SW 1271 (cell line): ENCODE measurements at places on chromosomes 4 and X.

GRCh38 chr4:169201222-169202144, 69.3 kb downstream of the SH3RF1 start:
- no peak for DNase-seq

- no peak for DNase-seq
These were observed 21.6 kb downstream of the NYX start for GRCh38 chrX:41468647-41469323.

DNA sequence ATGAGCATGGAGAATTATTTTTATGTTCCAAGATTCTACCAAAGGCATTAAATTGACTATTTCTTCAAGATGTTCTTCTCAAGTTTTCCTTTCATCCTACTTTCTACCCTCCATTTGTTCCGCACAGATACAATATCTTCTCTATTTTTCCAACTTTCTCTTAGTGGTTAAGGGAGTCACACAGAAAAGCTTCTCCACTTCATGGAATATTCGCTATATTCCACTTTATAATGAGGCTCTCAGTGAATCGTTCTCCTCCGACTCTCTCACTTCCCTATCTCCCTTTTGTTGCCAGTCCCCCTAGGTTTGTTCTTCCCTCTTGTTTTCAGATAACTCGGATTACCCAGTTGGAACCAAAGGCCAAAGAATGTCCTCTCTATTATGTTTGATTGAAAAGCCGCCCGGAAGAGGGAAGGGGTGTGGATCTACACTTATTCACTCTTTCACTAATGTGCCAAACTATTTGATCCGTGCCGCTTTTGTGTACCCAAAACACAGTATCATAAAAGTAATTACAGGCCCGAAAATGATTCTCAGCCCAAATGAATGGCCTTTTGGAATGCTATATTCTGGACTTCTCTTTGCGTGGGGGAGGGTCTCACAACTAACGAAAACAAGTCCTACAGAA, 1.2 kb downstream of the SH3D19 start:
- no peak for DNase-seq

- no peak for DNase-seq
These were observed 67.9 kb upstream of the STK26 start for GRCh38 chrX:131955099-131955777.

DNA sequence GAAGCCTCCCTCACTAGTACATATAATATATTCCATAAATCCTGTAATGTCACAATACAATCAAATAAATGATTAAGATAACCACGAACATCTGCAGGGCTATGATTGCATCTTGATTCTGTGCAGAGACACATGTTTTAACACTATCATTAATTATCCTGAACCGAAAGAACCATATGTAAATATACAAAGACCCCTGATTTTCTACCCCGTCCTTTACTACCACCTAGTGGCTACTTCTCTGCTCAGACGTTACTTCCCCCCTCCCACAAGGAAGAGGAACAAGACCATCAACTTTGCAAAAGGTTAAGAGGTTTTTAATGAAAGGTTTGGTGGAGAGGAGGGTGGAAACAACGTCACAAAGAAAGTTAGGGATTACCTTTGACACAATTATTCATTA, 134.0 kb downstream of the COL4A6 start:
- DNase-seq: no peak

- DNase-seq: no peak
These were observed 20.1 kb upstream of the MSANTD1 start for GRCh38 chr4:3228881-3229280.

- no peak for DNase-seq
These were observed 32.2 kb upstream of the SLIT2 start for GRCh38 chr4:20219521-20219920.

- no peak for DNase-seq
These were observed 69.8 kb downstream of the TMEM131L start for GRCh38 chr4:153535772-153536513.

- DNase-seq: no peak
These were observed 767.3 kb upstream of the TENM3 start for GRCh38 chr4:181475781-181476507.

GRCh38 chr4:115054836-115055235, 58.6 kb downstream of the NDST4 start:
- no peak for DNase-seq

- no peak for DNase-seq
These were observed 102.1 kb downstream of the ANOS1 start for GRCh38 chrX:8629871-8630270.

GRCh38 chr4:183867247-183867646, 37.9 kb upstream of the STOX2 start:
- DNase-seq: no peak

DNA sequence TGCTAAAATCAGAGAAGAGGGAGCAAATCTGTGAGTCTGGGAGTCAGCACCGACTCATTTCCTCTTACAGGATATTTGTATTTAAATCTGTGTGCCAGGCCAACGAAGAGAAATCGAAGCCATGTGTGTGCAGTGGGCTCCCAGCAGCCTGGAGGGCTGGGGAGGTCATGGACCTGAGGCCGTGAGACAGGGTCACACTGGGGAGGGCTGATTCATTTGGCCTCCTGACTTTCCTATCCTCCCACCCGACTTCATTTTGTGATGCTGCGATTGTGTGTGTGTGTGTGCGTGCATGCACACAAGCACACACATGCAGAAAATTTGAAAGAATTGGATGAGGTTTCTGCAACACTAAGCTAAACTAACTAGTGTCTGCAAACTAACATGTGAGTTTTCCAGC, 48.7 kb upstream of the STX18 start:
- DNase-seq: no peak

DNA sequence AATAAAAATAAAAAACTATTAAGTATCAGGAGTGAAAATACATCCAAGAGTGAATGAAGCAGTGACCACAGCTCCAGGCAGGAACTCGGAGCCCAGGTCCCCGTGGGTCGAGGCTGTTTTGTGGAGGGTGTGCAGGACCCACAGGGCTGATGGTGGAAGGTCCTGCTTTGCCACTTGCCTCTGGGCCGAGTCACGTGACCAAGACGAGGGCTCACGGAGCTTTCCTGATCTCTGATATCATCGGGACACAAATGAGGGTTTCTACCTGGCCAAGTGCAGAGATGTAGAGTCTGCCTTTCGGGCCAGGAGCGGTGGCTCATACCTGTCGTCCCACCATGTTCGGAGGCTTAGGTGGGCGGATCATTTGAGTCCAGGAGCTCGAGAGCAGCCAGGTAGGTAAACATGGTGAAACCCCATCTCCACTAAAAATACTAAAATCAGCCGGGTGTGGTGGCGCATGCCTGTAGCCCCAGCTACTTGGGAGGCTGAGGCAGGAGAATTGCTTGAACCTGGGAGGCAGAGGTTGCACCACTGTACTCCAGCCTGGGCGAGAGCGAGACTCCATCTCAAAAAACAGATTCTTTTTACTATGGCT, 7.2 kb downstream of the SLC25A6 start:
- no peak for DNase-seq

GRCh38 chr4:8039853-8040252, 100.2 kb upstream of the AFAP1 start:
- no peak for DNase-seq

- no peak for DNase-seq
These were observed 116.4 kb downstream of the PPA2 start for GRCh38 chr4:105357258-105357980.

- no peak for DNase-seq
These were observed 163.4 kb downstream of the AREG start for GRCh38 chr4:74608151-74608949.

GRCh38 chrX:112614640-112615039, 65.1 kb downstream of the LHFPL1 start:
- DNase-seq: no peak

DNA sequence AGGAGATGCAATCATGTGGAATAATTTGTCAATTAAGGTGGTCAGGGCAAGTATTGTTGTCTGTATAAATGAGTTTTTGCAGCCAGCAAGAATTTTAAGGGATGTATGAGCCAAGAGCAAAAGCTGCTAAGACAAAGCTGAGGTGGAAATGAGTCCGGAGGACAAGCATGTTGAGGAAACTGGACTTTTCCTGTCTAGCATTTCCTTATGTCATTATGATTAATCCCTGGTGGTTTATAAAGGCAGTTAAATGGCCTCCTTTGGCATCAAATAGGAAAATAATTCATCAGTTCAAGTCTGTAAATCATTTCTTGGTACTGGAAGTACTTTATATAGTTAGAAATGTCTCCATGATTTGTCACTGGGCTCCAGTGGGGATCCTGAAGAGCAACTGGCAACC, 61.6 kb upstream of the TEX13A start:
- no peak for DNase-seq

DNA sequence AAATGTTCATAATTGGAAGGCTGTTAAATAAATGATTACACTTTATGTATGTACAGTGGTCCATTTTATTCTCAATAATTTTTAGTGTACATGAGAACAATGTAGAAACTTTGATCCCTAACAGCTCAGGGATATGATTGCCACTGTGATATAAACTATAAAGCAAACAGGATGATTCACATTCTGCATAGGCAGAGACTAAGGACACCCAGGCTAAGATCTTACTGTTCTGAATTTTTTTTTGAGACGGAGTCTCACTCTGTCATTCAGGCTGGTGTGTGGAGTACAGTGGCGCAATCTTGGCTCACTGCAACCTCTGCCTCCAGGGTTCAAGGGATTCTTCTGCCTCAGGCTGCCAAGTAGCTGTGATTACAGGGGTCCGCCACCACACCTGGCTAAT, 186.6 kb downstream of the PDGFC start:
- no peak for DNase-seq

DNA sequence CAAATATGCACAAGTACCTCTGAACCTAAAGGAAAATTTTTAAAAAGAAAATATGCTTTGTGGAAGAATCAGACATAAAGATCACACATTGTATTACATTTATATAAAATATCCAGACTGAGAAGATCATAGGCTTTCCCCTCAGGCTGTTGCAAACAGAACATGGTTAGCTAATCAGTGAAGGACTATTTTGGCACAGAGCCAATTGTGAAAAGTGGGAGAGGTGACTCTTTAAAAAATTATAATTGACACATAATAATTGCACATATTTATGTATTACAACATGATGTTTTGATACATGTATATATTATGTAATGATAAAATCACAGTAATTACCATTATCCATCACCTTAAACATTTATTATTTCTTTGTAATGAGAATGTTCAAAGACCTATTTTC, 44.1 kb upstream of the FOXR2 start:
- DNase-seq: no peak
